ENCODE measurements at places on chromosomes 6 and 20. TPM values are rescaled to one million over a fixed set of nuclear protein-coding genes. Genes with fewer than 3 reads are reported as not detected.

DNA sequence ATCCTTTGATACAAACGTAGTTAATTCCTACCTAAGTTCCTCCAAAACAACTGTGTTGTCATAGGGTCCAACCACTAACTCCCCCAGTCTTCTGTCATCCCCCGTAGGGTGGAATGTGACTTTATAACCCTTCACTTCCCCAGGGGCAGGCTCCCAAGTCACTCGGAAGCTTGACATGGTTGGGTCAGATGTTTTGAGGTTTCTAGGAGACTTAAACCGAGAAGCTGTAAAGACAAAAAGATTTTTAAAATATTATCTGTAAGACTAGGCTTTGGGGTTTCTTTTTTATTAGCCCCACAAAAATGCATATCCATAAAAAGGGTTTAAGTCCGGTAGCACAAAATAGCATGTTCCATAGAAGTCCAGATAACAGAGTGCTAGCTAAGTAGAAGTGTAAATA, 50.2 kb downstream of the COL12A1 start:
- DNase-seq = peak; percentile 44

DNA sequence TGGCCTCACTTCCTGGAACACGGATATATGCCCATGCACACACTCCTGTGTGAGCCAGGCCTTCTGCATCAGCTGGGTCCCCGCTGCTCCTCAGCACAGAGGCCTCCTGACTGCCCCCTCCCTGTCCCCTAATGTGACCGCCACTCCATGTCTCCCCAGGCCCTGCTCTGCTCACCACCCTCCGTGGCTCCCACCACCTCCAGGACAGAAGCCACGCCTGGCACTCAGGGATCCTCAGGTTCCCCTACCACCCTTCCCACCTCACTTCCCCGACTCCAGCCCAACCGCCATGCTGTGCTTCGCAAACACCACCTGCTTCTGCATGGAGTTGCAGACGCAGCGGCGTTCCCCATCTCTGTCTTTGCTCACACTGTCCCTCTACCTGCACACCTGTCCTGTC, 4.3 kb upstream of the SRC start:
- DNase-seq = no peak

Gene C6orf58
- polyA plus RNA-seq = not detected

DNA sequence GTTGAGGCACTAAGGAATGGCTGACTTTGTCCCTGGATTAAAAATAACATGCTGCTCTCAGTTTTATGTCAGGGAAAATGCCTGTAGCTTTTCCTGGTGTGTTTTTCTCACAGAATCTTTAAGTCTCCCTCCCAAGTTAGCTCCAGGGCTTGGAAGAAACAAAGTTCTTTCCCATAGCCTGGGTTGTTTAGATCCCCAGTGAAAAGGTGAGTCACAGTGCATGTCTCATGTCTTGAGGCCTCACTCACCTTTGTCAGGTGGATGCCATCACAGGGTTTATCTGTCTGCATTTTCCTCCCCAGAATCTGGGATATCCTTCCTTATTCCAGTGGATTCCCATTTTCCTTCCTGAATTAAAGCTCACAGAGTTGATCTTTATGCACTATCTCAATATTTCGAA, 722.4 kb downstream of the GRIK2 start:
- DNase-seq = no peak

Gene ACTL10
- 1.0 TPM for polyA plus RNA-seq

DNA sequence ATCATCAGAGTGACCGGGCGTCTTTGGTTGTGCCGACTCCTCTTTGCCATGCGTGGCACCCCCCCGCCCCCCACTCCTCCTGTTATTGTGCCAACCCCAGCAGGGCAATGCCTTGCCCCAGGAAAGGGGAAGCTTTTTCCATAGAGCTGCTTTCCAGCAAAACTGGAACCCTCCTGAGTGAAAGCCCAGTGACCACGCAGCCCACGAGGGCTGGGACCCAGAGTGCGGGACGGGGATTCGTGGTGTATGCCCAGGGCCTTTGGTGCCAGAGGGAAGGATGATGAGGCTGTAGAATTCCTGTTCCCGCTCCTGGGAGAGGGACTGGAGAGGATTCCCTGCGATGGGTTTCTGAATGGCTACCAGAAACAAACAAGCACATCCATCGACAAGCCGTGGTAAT, 116.8 kb upstream of the BACH2 start:
- no peak for DNase-seq

DNA sequence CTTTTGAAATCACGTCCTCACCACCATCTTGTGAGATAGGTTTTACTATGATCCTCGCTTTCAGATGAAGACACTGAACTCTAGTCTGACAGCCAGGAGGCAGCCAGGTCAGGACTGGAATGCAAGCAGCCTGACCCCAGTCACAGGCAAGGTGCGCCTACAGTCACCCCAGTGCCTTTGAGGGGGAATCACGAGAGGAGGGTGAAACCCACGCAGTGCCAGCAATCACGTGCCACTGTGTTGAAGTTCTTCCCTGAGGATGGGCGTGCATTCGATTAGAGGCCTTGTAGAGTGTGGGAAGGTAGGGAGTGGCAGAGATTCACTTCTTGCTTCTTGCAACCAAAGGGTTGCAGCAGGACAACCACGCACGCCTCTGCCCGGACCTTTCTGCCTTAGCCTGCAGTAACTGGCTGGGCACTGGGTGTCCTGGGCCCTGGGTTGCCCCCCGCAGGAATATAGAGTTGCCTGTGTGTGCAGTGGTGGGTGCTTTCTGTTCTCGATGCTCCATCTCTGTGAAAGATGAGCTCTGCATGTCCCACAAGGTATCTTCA, 33.7 kb upstream of the IRF4 start:
- DNase-seq = no peak

GRCh38 chr20:57751411-57751810, 41.6 kb upstream of the PMEPA1 start:
- DNase-seq = no peak

- DNase-seq = peak; percentile 46
Observed at GRCh38 chr20:45823949-45824835, 2.9 kb downstream of the TNNC2 start.

DNA sequence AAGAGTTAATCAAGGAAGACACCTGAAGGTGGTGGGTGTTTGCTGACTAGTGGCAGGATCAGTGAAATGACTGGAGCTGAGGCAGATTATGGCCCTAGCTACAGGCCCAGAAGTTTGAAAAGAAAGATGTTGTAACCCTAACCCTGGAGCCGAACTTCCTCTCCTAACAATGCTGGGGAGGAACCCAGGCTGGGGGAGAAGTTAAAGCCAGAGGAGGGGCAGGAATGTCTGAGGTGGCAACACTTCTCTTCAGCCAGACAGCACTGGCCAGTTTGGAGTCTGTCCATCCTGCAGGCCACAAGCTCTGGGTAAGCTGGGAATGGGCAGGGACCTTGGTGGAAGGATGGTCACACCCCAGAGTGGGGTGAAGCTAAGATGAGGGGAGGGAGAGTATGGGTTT, at the start of gene LST1:
Gene LST1, plus strand, starts transcription at position 270 of the 400 bp plus-strand sequence. CDS start 1,023 bp downstream, outside the sequence.
- DNase-seq = no peak

DNA sequence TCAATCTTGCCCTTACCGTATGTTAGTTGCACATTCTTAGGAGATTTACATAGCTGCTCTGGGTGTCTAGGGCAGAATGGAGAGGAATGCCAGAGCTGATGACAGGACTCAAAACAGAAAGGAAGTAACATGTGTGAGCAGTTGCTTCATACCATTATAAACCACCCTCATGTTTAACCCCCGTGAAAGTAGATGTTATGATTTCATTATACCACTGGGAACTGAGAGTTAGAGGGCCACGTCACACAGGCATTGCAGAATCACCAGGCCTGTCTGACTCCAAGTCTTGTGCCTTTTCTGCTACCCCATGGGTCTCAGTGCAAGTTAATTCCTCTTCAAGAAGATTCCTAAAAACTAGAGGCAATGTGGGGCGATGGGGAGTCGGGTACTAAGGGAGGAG, 23.5 kb upstream of the SIM1 start:
- DNase-seq = no peak

Gene RRAGD
- polyA plus RNA-seq = 0.08 TPM

Gene AKAP7
- polyA plus RNA-seq = 0.30 TPM

DNA sequence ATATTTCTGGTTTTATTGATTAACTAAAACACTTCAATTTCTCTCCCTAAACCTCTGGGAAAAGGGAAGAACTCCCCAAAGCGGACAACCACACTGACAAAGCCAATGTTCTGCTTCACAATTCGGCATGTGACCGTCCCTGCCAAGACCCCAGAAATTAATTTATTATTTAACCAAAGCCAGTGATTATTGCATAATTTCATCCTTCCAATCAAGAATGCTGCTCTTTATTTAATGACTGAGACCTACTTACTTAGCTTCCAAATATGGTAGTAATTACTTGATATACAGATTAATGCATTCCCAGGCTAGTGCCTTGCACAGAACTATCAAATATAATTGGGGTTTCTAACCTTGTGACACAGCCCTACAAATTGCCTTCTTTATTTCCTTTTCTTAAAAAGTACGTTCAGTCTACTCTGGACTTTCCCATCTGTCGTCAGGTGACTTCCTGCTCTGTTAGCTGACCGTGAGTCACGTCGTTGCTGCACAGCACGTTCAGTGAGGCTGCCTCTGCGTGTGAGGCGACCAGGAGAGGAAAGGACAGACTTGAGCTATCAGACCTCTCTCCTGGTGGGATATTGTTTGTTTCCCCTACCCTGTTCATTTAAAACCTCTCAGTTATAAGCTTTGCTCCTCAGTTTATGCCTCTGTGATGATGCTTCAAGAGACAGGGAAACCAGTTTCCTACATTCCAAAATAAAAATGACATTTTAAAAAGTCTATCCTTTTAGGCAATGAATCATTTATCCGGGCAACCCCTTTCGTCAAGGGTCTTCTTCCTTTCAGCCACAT, 55.7 kb upstream of the TNFAIP3 start:
- DNase-seq = peak; percentile 89

GRCh38 chr6:169417101-169417500, 163.5 kb upstream of the THBS2 start:
- DNase-seq = no peak

Gene UNC93A
- polyA plus RNA-seq = not detected

- DNase-seq = no peak
Observed at GRCh38 chr6:127550403-127550802, 26.6 kb upstream of the C6orf58 start.

DNA sequence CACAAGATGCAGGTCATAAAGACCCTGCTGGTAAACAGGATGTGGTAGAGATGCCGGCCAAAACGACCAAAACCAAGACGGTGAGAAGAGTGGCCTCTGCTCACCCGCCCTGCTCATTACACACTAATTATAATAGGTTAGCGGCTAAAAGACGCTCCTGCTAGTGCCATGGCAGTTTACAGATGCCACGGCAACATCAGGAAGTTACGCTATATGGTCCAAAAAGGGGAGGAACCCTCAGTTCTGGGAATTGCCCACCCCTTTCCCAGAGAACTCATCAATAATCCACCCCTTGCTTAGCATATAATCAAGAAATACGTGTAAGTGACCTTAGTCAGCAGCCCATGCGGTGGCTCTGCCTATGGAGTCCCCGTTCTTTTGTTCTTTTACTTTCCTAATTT, 17.6 kb downstream of the BHLHE23 start:
- DNase-seq = no peak

GRCh38 chr20:3714092-3714491, 1.7 kb upstream of the SIGLEC1 start:
- no peak for DNase-seq

DNA sequence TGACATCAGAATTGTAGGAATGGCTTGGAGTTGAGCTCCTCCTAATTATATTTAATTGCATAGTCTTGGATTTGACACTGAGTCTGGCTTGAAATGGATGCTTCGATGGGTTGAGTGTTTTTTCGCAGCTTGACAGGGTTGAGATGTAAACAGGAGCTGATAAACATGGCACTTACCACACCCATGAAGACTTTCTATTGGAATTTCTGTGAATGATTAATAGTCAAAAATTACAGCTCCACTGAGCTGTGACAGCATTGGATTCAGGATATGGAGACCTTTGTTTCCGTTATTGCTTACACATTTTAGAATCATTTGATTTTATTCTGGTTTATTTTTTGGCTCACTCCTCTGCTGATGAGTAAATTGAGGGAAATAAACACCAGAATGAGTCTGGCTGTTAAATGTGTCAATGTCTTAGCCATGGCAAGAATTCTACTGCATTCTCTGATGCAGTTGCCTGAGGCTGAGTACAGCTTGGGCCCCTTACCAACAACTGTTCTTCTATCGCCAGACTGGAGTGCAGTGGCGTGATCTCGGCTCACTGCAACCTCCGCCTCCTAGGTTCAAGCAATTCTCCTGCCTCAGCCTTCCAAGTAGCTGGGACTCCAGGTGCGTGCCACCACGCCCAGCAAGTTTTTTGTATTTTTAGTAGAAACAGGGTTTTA, 128.1 kb upstream of the DOK5 start:
- no peak for DNase-seq

DNA sequence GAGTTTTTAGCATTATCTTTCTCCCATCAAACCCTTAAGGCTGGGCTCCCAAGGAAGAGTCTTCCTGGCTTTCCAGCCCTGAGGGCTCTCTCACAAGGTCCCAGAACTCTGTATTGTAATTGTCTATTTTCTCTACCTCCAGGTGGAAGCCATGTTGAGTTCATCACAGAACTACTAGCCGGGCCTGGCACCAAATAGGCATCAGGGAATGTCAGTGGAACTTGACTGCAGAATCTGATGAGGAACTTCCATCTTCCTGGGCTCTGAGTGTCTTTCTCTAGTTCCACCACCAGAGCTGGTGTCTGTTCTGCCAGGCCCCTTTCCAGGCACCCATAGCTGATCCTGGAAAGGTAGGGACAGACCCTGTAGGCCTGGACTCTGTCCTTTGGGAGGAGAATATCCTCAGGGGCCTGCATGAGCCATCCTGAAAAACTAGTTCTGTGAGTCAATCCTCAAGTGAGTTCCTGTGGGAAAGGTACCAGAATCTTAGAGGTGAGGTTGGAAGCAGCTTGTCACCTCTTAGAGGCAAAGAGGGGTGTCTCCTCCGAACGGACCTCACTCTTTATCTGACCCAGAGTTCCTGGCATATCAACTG, 11.1 kb upstream of the TOP1 start:
- no peak for DNase-seq

Gene SEL1L2
- not detected for polyA plus RNA-seq

DNA sequence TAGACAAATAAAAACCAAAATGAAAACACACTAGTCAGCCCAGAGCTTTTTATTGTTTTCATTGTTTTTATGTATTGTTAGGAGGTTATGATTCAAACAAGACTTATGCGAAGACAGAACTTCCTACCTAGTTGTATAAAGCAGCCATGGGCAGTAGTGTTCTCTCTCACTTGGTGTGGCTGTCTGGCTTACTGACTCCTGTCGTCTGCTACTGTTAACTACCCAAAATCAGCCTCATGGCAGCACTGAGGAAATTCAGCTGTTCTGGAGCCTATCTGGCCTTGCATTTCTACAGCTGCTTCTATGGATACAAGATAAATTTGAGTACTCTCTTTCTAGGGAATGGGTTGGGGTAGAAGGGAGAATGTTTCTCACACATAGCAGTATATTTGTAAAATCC, 20.4 kb downstream of the VTA1 start:
- DNase-seq = no peak

Data from endothelial cell of umbilical vein (primary cell).